Choroid plexus epithelial cell (primary cell): ENCODE measurements at places on chromosomes 11 and 22.

DNA sequence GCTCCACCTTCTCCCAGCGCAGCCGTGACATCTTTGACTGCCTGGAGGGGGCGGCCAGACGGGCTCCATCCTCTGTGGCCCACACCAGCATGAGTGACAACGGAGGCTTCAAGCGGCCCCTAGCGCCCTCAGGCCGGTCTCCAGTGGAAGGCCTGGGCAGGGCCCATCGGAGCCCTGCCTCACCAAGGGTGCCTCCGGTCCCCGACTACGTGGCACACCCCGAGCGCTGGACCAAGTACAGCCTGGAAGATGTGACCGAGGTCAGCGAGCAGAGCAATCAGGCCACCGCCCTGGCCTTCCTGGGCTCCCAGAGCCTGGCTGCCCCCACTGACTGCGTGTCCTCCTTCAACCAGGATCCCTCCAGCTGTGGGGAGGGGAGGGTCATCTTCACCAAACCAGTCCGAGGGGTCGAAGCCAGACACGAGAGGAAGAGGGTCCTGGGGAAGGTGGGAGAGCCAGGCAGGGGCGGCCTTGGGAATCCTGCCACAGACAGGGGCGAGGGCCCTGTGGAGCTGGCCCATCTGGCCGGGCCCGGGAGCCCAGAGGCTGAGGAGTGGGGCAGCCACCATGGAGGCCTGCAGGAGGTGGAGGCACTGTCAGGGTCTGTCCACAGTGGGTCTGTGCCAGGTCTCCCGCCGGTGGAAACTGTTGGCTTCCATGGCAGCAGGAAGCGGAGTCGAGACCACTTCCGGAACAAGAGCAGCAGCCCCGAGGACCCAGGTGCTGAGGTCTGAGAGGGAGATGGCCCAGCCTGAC is 2.5 kb downstream of the TSSC4 start:
- DNase-seq = no peak

DNA sequence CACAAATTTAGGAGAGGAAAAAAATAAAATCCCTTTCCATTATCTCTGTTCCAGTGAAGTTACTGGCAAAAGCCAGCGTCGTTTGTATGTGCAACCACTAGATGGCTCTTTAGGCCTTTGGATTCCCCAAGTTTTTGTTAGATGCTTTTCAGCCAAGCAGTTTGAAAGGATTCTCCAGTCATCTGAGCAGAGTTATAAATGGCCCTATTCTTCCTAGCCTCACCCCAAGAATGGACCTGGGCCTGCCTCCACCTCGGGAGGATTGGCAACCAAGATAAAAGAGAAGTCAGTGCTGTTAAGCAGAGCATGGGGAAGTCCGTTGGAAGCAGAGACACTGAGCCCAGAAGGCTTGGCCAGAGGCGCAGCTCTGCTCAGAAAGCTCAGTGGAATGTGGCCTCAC is 15.4 kb downstream of the FAM181B start:
- peak; percentile 79 for DNase-seq

DNA sequence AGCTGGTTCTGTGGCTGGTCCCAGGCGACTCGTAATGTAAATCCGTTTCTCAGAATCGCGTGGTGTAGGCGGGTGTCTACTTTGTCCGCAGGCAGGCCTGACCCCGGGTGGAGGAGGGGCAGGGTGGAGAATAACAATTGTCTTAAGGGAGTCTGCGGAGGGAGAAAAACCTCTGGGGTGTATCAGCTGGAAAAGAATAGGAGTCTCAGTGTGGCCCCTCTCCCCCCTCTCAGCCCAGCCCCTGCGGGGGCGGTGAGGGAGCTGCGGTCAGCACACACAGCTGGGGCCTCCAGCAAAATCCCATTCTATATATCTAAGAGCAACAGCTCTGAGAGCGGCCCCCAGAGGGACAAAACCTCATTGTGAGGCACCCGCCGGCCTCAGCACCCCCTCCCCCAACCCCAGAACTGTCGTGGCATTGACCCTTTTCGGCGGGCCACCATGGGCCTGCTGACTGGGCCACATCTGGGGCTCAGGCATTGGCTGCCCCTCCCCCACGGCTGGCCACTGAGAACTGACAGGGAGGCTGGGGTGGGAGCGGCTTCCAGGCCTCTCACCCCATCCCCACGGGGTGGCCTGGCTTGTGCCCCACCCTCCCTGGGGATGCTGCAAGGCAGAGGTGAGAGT is 2.7 kb upstream of the MYRF start:
- DNase-seq = peak; percentile 54

- DNase-seq = peak; percentile 59
Observed at GRCh38 chr11:14411818-14412217, 52.8 kb upstream of the RRAS2 start.

DNA sequence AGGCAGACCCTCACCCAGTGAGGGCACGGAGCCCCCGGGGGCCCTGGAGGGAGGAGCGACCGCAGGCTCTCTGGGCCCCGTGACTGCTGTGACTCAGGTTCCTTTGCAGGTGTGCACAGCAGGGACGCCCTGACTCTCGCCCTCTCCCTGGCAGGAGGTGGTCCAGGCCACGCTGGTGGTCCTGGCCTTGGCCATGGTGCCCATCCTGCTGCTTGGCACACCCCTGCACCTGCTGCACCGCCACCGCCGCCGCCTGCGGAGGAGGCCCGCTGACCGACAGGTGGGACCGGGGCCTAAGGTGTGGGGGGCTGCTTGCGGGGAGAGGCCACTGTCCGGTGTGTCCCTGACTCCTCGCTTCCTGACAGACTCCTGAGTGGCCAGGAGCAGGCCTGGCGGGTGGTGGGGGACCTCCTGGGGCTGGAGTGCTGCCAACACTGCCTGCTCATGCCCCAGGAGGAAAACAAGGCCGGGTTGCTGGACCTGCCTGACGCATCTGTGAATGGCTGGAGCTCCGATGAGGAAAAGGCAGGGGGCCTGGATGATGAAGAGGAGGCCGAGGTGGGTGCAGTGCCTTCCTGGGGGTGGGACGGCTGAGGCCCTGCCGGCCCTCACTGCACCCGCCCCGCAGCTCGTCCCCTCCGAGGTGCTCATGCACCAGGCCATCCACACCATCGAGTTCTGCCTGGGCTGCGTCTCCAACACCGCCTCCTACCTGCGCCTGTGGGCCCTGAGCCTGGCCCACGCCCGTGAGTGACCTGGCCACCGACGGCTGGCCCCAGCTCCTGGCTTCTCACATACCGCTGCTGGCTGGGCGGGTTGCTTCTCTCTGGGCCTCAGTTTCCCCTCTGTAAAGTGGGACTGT is 10.9 kb downstream of the TCIRG1 start:
- DNase-seq = peak; percentile 47

GRCh38 chr22:36765943-36766450 is 9.9 kb downstream of the IFT27 start:
- peak; percentile 14 for DNase-seq

DNA sequence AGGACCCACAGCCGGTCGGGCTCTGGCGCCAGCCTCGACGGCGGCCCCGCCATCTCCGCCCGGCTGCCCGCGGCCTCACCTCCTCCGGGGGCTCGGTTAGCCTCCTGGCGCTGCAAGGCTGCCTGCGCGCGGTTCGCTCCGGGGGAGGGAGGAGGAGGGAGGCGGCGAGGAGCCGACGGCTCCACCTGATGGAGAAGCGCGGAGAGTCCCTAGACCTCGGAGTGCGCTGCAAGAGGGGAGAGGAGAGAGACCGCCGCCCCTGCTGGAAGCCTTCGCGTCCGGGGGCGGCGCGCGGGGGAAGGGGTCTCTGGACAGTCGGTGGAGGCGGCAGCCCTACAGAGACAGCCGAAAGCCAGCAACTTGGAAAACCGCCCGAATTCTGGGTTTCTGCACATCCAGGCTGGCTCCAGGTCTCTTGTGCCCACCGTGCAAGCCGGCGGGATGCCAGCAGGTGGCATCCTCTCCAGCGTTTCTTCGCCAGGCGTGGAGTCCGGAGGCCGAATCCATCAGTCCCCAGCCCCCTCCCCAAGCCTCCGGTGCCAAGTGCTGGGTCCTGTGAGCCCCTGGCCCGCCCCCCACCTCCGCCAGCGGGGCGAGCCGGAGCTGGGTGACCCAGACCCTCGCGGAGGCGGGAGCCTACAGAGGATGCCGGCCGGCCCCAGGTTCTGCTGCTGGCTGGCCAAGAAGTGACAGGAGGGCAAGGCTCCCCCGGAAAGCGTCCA is 2.9 kb upstream of the KIRREL3 start:
- no peak for DNase-seq

- no peak for DNase-seq
Observed at GRCh38 chr11:20351136-20351535, 12.4 kb upstream of the HTATIP2 start.

DNA sequence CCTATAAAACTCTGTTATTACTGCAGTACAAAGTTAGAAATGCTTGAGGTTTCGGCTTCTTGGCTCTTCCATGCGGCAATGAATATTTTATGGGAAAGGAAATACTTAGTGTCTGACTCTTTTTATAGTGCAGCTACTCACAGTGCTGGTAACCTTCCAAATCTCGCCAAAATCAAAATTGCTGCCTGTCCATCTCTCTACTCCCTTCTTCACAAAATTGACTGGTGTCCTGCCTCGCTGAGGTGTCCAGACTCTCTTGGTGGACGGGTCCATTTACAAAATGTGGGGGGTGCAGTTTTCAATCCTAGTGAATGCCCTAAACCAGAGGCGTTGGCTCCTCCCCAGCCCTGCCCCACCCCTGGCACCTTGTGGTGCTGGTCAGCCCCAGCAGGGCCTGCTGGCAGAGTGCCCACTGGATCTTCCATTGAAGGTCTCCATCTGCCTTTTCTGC is 73.5 kb downstream of the ZBTB16 start:
- DNase-seq = peak; percentile 62

DNA sequence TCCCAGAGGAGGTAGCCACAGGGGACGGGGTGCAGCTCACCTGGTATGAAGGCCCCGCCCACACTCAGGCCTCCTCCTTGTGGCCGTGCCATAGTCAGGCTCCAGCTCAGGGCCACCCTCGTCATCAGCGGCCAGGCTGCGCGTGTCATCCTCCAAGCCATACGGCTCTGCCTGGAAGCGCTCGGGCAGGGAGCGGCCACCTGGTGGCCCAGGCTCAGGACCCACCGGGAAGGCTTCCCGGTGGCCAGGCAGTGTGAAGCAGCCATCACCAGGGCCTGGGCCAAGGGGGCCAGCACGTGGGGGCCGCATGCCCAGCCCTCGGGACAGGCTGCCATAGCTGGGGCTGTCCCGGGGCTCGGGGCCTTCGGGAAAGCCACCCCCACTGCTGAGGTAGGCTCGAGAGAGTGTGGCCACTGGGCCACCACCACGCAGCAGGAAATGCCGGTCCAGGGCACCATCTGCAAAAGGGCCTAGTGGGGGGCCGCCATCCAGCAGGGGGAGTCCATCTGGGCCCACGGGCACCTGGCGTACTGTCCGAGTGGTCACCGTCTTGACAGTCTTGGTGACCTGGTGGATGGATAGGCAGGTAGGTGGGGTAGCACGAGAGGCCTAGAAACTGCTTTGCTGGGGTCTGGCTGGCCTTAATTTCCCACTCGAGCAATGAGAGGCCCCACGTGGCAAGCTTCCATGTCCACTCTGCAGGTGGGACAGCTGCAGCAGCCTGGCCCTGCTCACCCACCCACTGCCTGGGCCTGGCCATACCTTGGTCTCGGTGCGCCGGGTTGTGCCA is 35.3 kb downstream of the ARVCF start:
- no peak for DNase-seq

DNA sequence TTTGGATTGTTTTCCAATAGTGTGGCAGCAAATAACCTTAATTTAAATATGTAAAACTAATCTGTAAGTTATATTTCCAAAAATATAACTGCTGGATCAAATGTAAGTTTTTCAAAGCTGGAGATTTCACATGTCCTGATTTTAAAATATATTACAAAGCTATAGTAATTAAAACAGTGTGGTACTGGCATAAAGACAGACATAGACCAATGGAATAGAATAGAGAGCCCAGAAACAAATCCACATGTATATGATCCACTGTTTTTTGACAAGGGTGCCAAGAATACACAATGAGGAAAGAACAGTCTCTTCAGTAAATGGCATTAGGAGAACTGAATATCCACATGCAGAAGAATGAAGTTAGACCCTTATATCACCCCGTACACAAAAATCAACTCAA is 4.0 kb downstream of the OR4X2 start:
- no peak for DNase-seq

GRCh38 chr11:16880184-16880801 is 133.9 kb downstream of the PLEKHA7 start:
- no peak for DNase-seq

DNA sequence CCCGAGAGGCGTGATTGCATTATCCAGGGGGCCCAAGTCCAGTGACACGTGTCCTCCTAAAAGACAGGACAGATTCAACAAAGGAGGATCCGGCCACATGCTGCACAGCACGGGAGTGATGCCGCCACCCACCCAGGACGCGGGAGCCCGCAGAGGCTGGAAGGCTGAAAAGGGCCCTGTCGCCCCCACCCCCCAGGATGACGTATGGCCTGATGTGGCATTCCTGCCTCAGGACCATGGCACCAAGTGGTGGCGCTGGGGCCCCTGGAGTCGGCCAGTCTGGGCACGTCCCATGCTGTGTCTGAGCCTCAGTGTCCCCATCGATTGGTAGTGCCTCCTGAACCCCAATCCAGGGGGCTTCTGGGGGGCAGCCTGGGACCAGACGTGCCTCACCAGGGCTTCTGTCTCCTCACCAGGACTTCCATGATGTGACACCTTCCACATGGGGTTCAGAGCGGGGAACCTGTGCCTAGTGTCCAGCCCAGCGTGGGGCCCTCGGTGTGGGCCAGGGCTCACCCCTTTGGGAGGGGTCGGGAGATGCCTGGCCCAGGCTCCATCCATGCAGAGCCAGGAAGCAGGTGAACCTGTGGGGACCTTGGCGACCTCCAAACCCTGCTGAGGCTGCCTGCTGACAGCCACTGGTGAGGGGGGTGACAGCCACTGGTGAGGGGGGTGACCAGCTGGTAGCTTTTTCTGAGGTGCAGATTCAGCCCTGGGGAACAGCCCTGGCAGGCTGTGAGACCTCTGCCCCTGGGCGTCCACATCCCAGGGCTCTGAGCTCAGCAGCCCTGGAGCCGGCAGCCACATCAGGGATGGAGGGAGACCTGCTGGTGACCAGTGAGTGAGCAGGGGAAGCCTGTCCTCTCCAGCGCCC is 75.3 kb downstream of the KCNQ1 start:
- no peak for DNase-seq

- peak; percentile 58 for DNase-seq
Observed at GRCh38 chr11:65558930-65559509, 861 bp upstream of the LTBP3 start.

- DNase-seq = no peak
Observed at GRCh38 chr11:6563121-6563619, 40.2 kb downstream of the RRP8 start.
